ENCODE measurements at places on chromosomes 5 and 9. TPM values are rescaled to one million over a fixed set of nuclear protein-coding genes. Genes with fewer than 3 reads are reported as not detected.

- DNase-seq = no peak
Measured at GRCh38 chr9:115264313-115264712, 146.4 kb upstream of the TNC start.

GRCh38 chr5:56693220-56693579, 122.1 kb upstream of the MAP3K1 start:
- no peak for DNase-seq

Gene FAM153A
- not detected for total RNA-seq

Gene CCDC183
- total RNA-seq = 4.0 TPM

- DNase-seq = peak; percentile 61
Measured at GRCh38 chr5:91311697-91312501, 71.2 kb downstream of the ARRDC3 start.

DNA sequence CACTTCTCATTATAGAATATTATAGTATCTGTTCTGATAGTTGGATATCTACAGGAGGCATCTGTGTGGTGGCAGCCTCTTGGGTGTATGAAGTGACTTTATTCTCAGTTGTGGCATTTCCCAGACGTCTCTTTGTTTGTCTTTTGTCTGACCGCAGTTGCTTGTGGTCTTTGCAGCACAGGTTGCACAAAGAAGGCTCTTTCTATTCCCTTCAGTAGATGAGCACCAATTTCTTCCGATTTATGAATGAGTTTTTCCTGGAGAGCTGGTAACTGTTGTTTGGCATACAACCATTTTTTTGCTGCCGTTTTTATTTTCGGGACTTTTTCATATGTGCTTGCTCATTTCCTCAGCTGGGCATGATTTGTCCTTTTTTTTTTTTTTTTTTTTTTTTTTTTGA, 56.4 kb upstream of the MYO10 start:
- no peak for DNase-seq

Gene FOXD4L6
- total RNA-seq = not detected
